IPS DF 6.9 (cell line): ENCODE measurements at places on chromosomes 7 and 10.

GRCh38 chr10:5070648-5071410 is 23.4 kb upstream of the AKR1C3 start:
- no peak for DNase-seq

GRCh38 chr7:42642699-42643098 is 269.2 kb downstream of the C7orf25 start:
- DNase-seq: no peak

- DNase-seq: no peak
Observed at GRCh38 chr10:78404296-78404695, 370.6 kb downstream of the RPS24 start.

GRCh38 chr10:78805176-78805575 is 263.6 kb upstream of the ZMIZ1 start:
- DNase-seq: no peak

GRCh38 chr10:72541337-72541736 is 84.5 kb downstream of the MICU1 start:
- no peak for DNase-seq

DNA sequence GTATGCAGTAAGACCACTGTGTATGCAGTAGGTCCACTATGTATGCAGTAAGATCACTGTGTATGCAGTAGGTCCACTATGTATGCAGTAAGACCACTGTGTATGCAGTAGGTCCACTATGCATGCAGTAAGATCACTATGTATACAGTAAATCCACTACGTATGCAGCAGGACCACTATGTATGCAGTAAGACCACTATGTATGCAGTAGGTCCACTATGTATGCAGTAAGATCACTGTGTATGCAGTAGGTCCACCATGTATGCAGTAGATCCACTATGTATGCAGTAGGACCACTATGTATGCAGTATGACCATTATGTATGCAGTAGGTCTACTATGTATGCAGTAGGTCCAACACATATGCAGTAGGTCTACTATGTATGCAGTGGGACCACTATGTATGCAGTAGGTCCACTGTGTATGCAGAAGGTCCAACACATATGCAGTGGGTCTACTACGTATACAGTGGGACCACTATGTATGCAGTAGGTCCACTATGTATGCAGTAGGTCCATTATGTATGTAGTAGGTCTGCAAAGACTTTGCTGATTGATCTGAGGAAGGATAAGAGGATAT is 313.6 kb downstream of the ADARB2 start:
- no peak for DNase-seq

DNA sequence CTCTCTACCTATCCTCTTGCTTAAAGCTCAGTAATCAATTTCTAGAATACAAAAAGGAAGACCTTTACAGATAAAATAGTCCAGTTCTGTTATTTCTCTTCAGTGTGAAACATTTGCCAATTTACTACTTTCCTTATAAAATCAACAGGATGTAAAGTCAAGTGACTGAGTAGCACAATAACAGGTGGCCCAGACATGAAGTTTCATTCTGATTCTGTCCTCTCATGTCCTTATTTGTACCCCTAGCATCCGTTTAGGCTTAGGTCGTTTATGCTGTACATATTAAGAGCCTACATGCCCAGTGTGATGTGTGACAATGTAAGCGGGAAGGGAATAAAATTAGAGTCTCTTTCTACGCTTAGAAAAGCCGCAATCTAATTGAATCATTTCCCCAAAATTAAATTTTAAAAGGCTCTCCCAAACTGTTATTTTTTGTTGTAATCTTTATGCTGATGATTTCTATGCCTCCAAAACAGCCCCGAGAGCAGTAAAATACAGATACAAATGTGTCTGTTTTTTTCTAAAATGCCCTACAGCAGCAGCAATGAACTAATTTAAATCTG is 29.1 kb downstream of the EPC1 start:
- no peak for DNase-seq

DNA sequence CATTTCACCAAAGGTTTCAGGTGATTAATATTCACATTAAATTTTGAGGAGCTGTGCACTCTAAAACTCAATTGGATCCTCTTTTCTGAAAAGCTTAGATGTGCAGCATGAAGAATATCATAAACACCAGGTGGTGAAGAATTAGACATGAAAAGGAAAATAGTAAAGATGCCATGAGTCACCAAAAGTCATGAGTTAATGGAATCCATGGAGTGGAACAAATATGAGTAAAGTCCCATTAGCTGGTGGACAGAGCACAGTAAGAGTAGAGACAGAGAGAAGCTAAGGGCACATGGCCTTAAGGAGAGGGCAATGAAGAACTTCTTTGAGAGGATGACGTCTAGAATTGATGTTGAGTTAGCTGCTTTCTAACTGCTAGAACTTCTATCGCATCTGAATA is 271.6 kb downstream of the CSTF2T start:
- DNase-seq: no peak

DNA sequence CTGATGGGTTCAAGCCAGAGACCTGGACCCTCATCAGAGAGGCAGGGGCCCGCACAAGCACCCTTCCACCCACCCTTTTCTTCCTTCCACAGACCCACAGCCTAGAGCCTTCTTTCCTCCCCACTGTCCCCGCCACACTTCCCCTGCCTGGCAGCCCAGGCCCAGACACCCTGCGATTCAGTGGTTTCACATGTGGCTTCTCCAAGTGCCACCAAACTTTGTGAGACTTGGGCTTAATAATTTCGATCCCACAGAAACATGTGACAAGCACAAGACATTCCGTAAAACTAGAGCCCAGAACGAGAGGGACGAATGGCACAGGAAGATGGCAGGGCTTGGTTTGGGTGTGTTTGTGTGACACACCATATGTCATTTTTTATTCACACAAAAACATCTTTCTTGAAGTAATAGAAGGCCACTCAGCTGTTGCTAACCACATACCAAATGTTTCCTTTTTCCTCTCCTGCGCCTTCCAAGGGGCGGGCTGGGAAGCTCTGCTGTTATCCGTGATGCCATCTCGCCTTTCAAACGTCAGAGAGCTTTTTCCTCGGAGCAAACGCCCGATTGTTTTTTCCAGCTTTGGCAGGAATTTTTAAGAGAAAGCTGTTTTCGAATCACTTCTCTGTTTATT is 162.9 kb downstream of the GRK5 start:
- no peak for DNase-seq

DNA sequence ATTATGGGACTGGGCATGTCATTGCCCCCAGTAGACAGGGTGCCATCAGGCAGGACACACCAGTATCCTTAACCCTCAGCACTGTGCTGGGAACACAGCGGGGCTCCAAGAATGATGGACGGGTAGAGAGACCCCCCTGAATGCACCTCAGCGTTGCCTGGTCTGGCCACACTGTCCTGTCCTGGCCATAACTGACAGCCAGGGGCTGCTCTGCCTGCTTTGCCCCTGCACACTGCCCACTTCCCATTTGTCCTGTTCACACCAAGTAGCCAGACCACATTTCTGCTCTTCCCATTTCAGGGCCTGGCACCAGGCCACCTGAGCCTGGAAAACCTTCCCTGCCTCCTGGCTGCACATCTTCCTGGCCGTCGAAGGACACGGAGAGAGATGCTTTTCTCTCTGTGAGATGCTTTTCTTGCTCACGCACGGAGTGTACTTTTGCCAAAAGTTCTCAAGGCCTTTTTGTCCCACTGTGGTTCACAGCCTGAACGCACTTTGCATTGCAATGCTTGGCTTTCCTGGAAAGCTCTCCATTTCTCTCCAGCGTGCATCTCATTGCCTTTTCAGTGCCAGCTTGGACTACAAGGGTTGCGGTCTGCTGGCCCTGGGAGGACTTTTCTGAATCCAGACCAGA is 131.0 kb upstream of the EEPD1 start:
- DNase-seq: no peak

- no peak for DNase-seq
Observed at GRCh38 chr10:60040014-60040662, 133.8 kb upstream of the CCDC6 start.

DNA sequence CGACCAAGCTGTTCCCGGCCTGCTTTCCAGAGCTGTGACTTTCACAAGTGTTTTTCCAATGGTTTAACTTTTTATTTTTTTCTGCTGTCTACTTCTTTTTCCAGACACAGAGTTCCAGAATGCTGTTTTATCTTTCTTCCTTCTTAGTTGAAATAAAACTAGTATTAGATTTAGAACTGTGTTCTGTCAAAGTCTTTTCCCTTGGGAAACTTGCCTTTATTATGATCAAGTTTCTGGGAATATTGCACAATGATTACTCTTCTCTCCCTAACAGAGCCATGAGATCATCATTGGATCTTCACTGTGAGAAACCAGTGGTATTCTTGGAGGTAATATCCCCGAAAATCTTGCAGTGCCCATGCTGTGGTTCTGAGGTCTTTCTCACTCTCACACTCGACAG is 104.9 kb upstream of the KCND2 start:
- no peak for DNase-seq

DNA sequence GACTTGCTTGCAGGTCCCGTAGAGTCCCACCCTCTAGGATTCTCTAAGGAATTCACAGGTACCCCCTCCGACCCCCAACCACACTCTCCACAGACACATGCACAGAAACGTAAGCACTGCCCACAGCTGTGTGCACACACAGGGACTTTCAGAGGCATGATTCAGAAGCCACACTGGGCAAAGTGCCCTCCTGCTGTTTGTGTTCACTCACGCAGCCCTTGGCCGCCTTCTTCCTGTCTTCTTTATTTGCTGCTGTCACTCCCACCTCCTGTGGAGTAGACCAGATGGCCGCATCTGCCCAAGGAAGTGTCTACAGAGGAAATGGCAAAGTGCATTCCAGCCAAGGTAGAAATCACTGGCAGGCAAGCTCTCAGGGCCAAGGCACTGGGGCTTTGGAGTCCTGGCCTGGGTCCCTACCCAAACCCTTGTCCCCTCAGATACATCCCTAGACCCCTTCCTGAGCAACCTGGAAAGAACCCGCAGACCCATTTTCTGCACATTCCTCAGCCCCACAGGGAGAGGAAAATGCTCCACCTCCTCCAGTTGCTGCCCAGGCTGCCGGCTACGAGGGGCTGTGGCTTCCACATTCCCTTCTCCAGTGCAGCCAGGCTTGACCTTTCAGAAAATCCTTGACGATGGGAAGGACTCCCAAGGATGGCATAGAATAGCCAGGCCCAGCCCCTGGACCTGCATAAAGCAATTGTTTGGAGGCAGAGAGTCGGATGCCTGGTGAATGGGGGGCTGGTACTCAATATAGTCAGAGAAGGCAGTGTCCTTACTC is 21.6 kb upstream of the GIMAP8 start:
- DNase-seq: no peak

GRCh38 chr10:99292159-99292558 is 37.0 kb upstream of the CNNM1 start:
- no peak for DNase-seq

DNA sequence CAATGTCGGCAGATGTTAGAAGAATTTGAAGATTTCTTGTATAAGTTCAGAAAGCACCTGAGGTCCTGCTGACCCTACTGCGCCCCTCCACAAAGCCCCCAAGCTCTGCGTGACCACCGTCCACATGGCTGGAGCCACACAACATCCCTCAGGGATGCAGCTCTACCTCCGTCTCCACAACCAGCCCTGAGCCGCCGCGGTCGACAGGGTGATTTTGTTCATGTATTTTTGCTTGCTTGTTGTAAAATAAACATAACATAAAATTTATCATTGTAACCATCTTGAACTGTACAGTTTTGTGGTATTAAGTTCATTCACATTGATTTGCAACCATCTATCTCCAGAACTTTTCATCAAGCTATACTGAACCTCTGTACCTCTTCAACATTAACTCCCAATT is 50.5 kb downstream of the CPXM2 start:
- no peak for DNase-seq

GRCh38 chr10:98340261-98340939 is 72.4 kb upstream of the LOXL4 start:
- no peak for DNase-seq

- DNase-seq: no peak
Observed at GRCh38 chr10:100167553-100168312, 18.1 kb downstream of the ERLIN1 start.

GRCh38 chr7:158449266-158449665 is 138.4 kb downstream of the PTPRN2 start:
- DNase-seq: no peak

DNA sequence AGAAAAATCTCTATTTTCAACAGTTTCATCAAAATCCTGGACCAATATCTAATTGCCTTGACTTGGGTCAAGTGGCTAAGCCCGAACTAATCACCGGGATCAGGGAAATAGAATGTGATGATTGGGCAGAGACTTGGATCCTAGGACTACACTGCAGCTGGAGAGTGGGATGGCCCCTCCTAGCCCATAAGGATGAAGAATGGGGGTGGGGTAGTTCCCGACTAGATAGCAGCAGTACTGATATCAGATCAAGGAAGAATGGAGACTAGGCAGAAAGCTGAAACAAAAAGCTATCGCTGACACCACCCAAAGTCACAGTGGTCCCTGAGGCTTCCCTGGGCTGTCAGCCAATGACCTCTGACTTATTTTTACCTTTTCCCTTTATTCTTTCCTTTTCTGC is 160.4 kb upstream of the PHYHIPL start:
- no peak for DNase-seq

DNA sequence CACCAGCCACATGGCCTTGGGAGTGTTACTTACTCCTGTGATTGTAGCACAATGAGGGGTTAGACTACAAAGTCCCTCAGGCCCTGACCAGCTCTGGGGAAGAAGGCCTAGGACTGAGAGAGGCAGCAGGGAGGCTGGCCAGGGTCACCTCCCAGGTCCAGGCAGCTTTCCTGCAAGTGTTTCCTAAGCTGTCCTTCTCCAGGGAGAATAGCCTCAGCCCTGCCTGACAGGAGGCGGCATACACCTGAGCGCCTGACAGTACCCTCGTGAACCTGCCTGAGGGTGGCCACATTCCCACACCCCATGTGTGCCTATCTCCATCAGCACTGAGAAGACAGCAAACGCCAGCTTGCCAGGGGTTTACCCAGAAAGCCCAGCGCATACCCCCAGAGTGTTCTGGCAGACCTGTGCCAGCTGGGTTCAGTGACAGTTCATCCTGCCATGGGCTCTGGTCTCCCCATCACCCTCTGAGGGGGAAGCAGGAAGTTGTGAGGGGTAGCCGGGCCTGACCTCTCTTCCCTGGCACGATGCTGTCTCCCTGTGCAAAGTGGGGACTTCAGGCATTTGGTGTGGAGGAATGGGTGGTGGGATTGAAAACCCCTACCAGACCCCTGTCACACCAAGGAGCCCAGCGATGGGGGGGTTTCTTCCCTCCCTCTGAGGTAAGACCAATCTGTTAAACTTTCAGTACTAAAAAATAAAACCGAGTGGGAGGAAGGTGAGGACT is 56.3 kb upstream of the CAMK2B start:
- DNase-seq: no peak

DNA sequence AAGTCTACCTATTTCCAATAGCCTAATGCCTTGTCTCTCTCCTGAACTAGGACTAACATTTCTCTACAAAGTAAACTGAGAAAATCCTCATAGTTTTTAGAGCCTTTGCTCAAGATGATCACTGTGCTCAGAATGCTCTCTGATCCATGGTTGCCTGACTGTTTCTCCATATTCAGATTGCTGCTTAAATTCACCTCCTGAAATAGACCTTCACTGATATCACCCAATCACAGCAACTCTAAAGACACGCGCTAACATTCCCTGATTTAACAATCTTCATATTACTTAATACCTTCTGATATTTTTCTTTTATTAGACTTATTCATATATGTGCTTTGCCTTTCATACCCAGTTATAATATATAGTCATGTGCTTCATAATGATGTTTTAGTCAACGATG is 148.9 kb upstream of the SP4 start:
- DNase-seq: no peak

GRCh38 chr7:79308192-79308591 is 145.3 kb downstream of the MAGI2 start:
- no peak for DNase-seq
